Right forelimb (tissue), 1 donor: ENCODE measurements at places on chromosomes 5 and 9.

GRCh38 chr5:173915310-173916014, 27.3 kb downstream of the CPEB4 start:
- DNase-seq, result no peak

- no peak for DNase-seq
These were observed 60.0 kb downstream of the SNX18 start for GRCh38 chr5:54577528-54577927.

DNA sequence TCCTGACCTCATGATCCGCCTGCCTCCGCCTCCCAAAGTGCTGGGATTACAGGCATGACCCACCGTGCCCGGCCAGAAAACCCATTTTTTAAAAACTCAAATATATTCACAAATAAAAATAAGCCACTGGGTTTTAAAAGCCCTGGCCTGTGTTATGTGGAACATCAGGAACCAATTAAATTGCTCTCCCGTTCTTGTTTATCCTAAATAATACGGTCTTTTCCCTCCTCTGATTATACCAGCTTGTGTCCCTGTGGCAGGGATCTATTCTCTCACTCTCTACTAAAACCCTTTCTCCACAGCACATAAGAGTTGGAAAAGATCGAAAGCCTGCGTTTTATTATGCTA, 30.1 kb upstream of the LPAR1 start:
- DNase-seq, result no peak

- DNase-seq, result no peak
These were observed at the start of gene HK3 for GRCh38 chr5:176899296-176899891. Gene HK3, minus strand, starts transcription at chr5:176899346. Its CDS starts 3,187 bp downstream, at chr5:176896159.

GRCh38 chr9:89442501-89442978, 55.4 kb downstream of the SEMA4D start:
- DNase-seq, result no peak
